ENCODE measurements at places on chromosomes 16 and 17.
A peak's percentile ranks its signal among the peaks of the same experiment; 100 is the strongest.

GRCh38 chr17:49866019-49866380, 18.1 kb upstream of the TAC4 start:
- no peak for DNase-seq

- DNase-seq: peak; percentile 14
Measured at GRCh38 chr17:55398689-55399088, 22.9 kb downstream of the MMD start.

DNA sequence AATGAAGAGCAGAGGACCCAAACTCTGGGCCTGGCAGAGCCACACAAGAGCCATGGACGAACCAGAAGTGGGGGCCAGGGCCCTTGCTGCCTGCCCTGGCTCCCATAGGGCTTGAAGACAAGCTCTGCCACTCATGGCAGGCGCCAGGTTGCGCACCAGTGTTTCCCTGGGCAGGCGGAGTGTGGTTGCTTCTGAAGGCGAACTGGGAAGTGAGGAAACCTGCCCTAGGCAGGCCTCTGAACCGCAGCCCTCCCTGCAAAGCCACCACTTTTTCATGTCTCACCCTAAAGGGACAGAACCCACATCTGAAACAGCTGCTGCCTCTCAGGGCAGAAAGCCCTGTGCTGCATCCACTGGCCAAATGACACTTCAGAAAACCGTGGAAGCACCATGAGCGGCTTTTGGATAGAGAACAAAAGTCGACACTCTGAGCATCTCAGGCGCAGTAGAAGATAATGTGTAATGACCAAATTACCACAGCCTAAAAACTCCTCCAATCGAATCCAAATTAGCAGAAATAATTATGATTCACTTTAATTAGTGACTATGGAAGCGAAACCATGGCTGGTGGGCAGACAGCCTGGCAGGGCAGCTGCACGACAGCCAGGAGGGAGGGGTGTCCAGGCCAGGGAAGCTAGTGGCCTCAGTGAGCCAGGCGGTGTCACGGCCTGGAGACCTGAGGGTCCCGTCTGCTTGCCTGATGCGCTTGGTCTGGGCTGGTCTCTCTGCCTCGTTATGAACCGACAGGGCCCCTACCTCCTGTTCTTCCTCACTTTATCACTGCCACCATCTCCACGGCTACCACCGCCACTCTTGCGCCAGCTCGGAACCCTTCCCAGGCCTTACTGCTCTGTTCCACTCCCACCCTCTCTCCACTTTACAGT, 59.1 kb downstream of the PRMT7 start:
- no peak for DNase-seq

GRCh38 chr17:19649274-19649541, 657 bp downstream of the ALDH3A2 start:
- no peak for DNase-seq

DNA sequence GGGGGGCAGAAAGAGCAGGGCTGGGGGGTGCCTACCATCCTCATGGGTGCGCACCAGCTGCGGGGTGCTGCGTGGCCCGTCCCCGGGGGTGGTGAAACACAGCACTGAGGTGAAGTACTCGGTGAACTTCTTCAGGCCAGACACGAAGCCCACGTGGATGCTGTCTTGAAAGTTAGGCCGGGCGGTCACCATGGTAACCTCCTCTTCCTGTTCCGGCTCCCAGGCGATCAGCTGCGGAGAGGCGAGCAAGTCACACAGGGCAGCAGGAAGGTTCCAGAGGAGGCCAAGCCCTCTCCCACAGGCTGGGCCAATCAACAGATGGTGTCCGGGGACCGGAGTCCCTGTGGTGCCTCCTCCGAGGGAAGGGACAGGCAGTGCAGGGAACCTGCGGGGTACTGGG, 90.1 kb upstream of the CDC42EP4 start:
- peak; percentile 67 for DNase-seq

DNA sequence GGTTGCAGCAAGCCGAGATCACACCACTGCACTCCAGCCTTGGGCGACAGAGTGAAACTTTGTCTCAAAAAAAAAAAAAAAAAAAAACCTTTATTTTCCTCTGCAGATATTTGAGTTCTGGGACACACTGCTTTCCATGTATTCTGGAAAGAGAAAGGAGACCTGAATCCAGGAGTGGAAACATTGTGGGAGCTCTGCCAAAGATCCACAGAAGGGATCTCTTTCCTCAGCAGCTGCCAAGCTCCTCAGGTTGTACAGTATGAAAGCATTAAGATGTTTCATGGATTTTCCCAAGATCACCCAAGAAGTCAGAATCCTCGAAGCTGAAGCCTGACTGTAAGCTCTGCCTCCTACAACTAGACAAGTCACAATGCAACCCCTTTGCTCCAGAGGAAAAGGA, 13.5 kb downstream of the NPRL3 start:
- DNase-seq: no peak

DNA sequence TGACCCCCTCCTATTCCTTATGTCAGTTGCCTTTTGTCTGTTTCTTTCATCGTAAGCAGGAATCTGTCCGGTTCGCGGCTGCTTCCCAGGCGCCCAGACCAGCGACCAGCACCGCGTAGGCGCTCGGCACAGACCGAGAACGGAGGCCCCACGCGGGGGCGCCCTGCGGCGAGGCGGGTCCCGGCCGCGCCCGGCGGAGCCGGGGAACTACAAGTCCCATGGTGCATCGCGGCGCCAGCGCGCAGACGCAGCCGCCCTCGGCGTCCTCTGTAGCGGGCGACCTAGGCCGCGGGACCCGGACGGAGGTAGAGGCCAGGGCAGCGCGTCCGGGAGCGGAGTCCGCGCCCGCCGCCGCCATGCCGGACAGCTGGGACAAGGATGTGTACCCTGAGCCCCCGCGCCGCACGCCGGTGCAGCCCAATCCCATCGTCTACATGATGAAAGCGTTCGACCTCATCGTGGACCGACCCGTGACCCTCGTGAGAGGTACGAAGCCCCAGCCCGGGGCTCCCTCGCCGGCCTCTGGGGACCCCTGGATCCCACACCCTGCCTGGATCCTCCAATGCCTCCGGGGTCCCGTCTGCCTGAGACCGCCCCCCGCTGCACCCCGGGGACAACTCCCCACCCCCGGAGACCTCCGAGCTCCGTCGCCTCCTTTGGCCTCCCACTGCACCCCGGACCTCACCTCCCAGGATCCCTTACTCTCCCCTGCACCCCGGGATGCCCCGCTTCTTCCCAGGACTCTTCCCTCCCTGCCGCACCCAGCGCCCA, at the start of gene NDUFB10:
TSS of gene NDUFB10 (plus strand) at position 270 of the 771 bp plus-strand sequence. CDS start at position 357, 87 bp downstream.
- DNase-seq: peak; percentile 94

GRCh38 chr16:86998196-86999001, 318.8 kb downstream of the C16orf95 start:
- no peak for DNase-seq

DNA sequence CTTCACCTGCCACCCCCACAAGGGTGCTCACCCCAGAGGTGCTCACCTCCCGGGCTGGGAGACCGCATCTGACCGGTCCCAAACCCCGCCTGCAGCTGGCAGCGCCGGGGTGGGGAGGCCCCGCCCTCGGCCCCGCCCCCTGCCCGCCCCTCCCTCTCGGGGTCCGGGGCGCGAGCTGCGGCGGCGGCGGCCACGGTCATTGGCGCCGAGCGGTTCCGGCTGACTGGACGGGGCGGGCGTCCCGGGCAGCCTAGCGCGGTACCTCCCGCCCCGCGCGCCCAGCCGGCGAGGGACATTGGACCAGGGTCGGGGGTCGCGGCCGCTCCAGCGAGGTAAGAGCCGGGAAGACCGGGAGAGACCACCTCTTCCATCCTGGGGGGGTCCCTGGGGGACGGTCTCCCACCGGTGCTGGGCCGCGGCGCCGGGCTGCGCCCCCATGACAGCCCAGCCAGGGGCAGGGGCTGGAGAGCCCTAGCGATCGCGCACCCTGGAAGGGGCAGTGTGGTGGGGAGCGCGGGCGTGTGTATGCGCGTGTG, at the start of gene CACNG5:
TSS of gene CACNG5 (plus strand) at position 199 of the 536 bp plus-strand sequence. CDS start 42,216 bp downstream, outside the sequence.
- no peak for DNase-seq

DNA sequence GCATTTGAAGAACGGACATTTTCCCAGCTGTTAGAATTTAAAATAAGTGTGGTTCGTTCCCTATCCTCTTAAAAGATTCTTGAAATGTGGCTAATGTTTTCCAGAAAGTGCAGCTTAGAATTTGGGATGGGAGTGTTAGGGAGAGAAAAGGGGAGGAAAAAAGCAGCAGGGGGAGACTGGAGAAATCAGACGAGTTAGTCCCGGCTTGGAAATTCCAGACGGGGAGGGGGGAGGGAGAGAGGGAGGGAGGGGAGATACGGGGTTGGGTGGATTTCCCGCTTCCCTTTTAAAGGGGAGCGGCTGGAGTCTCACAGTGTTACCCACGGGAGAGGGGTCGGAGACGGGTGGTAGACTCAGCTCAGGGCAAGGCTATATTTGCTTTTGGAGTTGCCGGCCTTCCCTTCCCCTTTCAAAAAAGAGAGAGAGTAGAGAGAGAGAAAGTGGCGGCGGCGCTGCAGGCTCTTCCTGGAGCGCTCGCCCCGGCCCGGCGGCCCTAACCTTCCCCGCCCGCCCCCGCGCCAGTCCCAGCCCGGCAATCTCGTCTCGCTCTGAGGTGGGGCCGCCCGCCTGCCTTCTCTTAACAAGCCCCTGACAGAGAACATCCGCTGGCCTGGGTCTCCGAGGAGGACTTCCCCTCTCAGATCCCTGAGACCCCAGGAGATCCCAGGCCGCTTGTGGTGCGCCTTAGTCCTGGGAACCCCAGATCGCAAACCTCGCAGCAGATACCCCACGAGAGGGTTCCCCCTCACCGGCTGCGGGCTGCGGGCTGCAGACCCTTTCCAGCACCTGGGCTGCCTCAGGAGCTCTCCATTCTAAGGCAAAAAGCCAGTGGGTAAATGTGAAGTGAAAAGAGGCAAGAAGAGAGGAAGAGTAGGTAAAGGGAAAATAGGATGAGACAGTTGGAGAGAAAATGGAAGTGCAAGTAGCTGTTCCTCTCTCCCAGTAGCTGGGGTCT, 6.6 kb downstream of the IGF2BP1 start:
- DNase-seq: peak; percentile 60

DNA sequence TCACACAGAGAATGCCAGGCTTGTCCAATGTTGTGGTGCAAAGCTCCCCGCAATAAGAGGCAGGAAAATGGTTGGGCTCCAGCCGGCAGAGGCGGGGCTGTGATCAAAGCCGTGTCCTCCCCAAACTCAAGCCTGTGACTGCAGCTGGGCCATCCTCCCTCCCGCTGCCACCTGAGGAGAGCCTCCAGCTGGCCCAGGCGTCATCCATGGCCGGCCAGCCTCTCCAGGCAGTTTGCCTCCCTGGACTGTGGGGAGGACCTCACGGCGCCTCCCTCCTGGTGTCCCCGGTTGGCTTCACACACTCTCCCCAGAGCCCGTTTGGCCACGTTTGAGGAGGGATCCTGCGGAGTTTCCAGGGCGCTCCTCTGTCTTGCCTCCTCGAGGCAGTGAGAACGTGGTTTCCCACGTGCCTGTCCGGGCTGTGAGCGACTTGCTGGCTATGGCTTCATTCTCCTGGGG, 134.1 kb downstream of the IRF8 start:
- peak; percentile 84 for DNase-seq

DNA sequence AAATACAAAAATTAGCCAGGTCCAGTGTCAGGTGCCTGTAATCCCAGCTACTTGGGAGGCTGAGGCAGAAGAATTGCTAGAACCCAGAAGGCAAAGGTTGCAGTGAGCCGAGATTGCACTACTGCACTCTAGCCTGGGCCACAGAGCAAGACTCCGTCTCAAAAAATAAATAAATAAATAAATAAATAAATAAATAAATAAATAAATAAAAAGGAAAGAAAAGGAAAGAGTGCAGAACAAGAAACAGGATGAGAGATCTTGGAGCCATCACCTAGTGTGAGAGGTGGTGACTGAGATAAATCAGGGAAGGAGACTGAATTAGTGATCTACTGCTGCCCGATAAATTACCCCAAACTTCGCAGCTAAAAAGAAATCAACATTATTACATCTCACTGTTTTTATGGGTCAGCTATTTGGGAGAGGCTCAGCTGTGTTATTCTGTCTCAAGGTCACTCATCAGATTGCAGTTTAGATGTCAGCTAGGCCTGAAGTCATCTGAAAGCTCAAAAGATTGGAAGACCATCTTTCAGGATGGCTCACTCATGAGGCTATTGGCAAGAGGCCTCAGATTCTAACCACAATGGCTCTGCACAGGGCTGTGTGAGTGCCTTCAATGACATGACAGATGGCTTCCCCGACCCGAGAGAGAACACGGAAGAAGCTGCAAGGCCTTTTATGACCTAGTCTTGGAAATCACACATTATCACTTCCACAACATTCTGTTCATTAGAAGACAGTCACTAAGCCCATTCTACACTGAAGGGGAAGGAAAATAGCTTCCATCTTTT, 66.4 kb downstream of the CMC2 start:
- DNase-seq: no peak

GRCh38 chr17:81354954-81355347, 40.3 kb upstream of the BAHCC1 start:
- no peak for DNase-seq

DNA sequence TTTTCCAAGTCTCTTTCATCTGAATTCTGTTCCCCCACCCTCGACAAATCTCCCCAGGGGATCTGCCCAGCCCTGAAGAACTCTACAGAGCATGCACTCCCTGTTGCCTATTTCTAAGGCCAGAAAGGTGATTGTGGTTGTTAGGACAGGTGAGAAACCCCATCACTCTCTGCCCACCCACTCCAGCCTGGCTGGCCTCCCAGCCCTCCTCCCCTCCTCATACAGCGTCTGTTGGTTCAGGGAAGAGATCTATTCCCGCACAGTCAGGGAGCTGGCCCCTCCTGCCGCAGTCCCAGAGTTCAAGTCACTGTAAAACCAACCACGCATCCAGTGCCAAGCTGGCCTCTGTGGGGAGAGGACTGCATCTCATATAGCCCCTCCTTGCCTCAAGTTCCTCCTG, 98.7 kb downstream of the KCNJ12 start:
- no peak for DNase-seq
